Upper lobe of right lung (tissue), 1 donor: ENCODE measurements at places on chromosomes 2 and 18.
A peak's percentile ranks its signal among the peaks of the same experiment; 100 is the strongest.

GRCh38 chr2:236947896-236948295 is 137.8 kb upstream of the COPS8 start:
- no peak overlapping the region for H3K27ac ChIP-seq
- H3K4me1 ChIP-seq = no peaks in the 10 kb centered on the region
- no peak overlapping the region for H3K4me3 ChIP-seq
- H3K36me3 ChIP-seq = no peaks in the 10 kb centered on the region

DNA sequence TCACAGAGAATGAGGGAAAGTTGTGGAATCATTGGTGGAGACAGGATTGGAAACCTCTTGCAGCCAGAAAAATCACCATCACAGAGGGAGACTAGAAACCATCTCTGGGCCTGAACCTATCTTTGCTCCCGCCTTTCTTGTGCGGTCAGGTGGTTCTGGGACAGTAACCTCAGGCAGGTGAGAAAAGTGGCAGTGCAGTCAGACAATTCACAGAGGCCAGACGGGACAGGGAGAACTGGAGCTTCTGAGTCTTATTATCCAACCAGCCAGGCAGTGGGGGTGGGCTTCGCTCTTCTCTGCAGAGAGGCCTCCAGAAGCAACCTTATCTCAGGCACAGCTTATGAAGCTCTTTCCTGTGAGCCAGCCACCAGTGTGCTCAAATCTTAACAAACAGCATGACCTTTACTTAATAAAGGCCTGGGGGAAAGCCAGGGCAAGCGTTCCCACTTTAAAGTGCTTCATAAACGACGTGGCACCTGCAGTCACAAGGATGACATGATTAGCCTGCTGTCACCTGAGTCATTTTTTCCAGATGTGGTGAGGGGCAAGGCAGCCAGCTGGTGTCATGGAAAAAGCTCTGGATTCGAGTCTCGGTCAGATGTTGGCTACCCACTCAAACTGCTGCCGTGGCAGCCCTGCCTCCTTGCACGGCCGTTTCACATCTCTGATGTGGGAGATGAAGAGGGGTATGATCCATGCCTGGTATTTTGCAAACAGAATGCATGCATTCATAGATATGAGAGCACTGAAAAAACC is 109.7 kb downstream of the B3GNT2 start:
- no peak for DNase-seq
- H3K27me3 ChIP-seq = no peaks in the 10 kb centered on the region
- no peak overlapping the region for H3K27ac ChIP-seq
- H3K4me1 ChIP-seq = peaks cover 47% of the 10 kb centered on the region

DNA sequence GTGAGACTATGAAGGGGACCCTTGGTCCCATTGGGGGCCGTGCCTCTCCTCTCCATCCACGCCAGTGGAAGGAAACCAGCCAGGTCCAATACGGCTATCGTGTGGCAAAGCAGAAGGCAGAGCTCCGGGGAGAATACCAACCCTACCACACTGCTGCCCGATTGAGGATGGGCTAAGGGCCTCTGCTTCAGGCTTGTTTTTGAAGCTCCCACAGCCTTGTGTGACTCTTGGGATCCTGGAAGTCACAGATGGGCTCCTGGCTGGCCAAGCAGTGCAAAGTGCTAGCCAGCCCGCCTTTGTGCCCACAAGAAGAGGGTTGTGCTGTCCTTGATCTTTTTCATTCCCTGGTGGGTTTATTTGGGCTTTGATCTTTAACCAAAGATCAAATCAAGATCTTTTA is 70.6 kb upstream of the ID2 start:
- no peaks in the 10 kb centered on the region for H3K27me3 ChIP-seq
- H3K36me3 ChIP-seq = no peaks in the 10 kb centered on the region
- no peaks in the 10 kb centered on the region for H3K4me1 ChIP-seq
- H3K4me3 ChIP-seq = no peak overlapping the region
- H3K27ac ChIP-seq = no peak overlapping the region

- H3K4me3 ChIP-seq = no peak overlapping the region
- no peak overlapping the region for H3K27ac ChIP-seq
- no peaks in the 10 kb centered on the region for H3K36me3 ChIP-seq
- no peak for DNase-seq
- no peaks in the 10 kb centered on the region for H3K4me1 ChIP-seq
- peaks cover 4% of the 10 kb centered on the region for H3K27me3 ChIP-seq
Measured at GRCh38 chr18:54112356-54112755, 112.1 kb downstream of the MBD2 start.

GRCh38 chr2:189791338-189792042 is 7.2 kb downstream of the PMS1 start:
- peaks cover 40% of the 10 kb centered on the region for H3K36me3 ChIP-seq
- no peak for DNase-seq
- no peaks in the 10 kb centered on the region for H3K27me3 ChIP-seq
- H3K4me1 ChIP-seq = no peaks in the 10 kb centered on the region
- H3K4me3 ChIP-seq = no peak overlapping the region

DNA sequence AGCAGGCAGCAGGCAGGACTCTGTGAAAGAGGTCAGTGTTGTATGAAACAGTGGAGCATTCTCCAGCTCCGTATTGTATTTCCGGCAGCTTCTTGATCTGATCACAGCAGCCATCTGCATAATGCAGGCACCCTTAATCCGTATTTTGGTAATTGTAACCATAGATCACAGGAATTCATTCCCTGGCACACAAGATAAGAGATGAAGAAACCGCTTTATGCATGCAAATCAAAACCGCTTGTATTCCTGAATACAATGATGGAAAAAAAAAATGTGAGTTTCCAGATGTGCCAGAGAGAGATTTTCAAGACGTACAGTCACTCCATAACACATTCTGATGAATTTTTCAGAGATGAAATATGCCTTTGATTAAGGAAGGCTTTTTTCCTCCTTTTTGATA is 221.3 kb downstream of the ACKR3 start:
- H3K4me3 ChIP-seq = no peak overlapping the region
- DNase-seq = no peak
- no peak overlapping the region for H3K27ac ChIP-seq
- H3K4me1 ChIP-seq = no peaks in the 10 kb centered on the region
- H3K27me3 ChIP-seq = no peaks in the 10 kb centered on the region

- H3K4me1 ChIP-seq = no peaks in the 10 kb centered on the region
- H3K4me3 ChIP-seq = no peak overlapping the region
- no peak overlapping the region for H3K27ac ChIP-seq
Measured at GRCh38 chr2:110874453-110875383, 142.3 kb downstream of the ACOXL start.

- peak overlapping the region; percentile 7 for H3K4me3 ChIP-seq
- DNase-seq = no peak
- peaks cover 43% of the 10 kb centered on the region for H3K4me1 ChIP-seq
- no peaks in the 10 kb centered on the region for H3K27me3 ChIP-seq
- H3K27ac ChIP-seq = no peak overlapping the region
Measured at GRCh38 chr18:9918016-9918680, 4.3 kb downstream of the VAPA start.

DNA sequence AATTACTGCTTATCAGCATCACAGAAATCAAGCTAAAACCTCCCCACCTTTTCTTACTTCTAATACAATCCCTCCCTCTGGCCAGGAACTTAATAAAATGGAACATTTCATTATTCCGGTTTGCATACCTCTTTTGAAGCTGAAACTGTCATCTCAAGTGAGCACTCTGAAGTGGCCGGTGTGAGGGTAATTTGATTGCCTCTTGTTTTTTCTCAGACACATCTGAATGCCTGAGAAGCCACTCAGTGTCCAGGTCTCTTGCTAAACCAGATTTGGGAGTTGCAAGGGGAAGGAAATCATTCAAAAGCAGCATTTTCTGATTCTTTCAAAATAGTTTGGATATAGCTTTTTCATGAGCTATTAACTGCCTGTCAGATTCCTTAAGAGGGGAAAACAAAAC is 190.3 kb downstream of the C1D start:
- H3K27me3 ChIP-seq = no peaks in the 10 kb centered on the region
- no peak overlapping the region for H3K4me3 ChIP-seq
- no peak overlapping the region for H3K27ac ChIP-seq
- DNase-seq = no peak
- H3K4me1 ChIP-seq = no peaks in the 10 kb centered on the region
- H3K36me3 ChIP-seq = no peaks in the 10 kb centered on the region

DNA sequence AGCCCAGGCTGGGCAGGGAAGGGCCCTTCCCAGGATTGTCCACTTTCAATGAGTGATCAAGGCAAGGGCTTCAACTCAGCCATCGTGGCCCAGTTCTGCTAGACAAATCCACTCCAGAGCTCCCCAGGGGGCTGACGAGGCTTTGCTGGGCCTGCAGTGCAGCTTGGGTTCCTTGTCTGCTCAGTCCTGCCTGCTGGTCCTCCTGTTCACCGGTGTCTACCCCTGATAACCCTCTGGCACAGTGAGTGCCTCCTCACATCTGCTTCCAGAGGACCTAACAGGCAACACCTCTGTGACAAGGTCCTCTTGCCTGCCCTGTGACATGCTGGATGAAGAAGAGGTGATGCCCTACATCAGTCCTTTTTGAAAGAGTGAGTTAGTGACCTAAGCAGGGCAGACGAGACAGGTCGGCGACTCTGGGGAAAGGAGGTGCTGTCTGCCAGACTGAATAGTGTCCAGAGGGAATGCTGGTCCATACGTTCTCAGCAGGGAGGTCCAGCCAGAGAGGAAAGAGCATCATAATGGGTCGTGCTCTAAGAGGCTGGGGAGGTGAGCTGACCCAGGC is 20.9 kb upstream of the KCNF1 start:
- no peak overlapping the region for H3K4me3 ChIP-seq
- no peak for DNase-seq
- H3K4me1 ChIP-seq = no peaks in the 10 kb centered on the region
- H3K27me3 ChIP-seq = peaks cover 5% of the 10 kb centered on the region

DNA sequence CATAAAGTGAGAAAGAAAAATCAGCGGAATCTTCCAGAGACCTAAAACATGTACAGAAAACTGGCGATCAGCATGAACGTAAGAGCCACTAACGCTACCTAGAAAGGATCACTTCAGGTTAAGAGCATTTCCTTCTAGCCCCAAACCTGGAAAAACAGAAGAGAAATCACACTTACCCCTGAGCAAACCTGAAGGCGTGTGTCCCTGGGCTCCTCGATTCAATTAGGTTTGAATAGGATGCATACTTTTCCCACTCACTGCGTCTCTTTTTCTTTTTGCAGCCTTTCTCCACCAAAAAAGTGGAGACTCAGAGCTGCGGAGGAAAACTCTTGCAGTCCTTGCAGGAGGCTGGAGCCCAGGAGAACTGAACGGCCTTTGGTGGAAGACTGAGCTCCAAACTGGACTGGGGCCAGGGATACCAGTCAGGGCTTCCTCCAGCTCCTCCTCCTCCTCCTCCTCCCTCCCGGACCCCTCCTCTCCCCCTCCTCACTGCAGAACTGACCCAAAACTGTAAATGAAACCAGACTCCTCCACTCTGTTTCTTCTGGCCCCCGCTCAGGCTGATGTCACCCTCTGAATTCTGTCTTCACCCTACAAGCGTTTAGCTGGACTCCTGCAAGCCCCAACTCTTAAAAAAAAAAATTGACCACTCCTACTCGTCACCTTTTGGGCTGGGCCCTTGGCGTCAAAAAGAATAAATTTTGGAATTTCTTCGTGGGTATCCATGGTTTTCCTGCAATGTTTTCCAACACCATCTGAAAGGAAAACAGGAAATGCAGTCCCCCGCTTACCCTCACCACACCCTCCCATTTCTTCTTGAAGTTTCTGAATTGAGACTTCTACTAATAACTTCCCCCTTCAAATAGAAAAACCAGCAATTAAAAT is at the start of gene COL6A3:
Gene COL6A3 (minus strand): TSS at position 388 of the 885 bp plus-strand sequence. CDS start 17,347 bp downstream, outside the sequence.
- peak within 1 kb of the TSS; percentile 73 for H3K27ac ChIP-seq
- H3K27me3 ChIP-seq = no peaks in the 10 kb centered on the region
- no peak for DNase-seq

- H3K36me3 ChIP-seq = no peaks in the 10 kb centered on the region
- no peak overlapping the region for H3K4me3 ChIP-seq
- H3K27me3 ChIP-seq = no peaks in the 10 kb centered on the region
Measured at GRCh38 chr2:203603456-203604389, 68.6 kb upstream of the RAPH1 start.

GRCh38 chr2:71578767-71579342 is 125.5 kb downstream of the DYSF start:
- no peaks in the 10 kb centered on the region for H3K4me1 ChIP-seq
- DNase-seq = no peak
- H3K36me3 ChIP-seq = no peaks in the 10 kb centered on the region
- no peak overlapping the region for H3K27ac ChIP-seq
- no peak overlapping the region for H3K4me3 ChIP-seq

DNA sequence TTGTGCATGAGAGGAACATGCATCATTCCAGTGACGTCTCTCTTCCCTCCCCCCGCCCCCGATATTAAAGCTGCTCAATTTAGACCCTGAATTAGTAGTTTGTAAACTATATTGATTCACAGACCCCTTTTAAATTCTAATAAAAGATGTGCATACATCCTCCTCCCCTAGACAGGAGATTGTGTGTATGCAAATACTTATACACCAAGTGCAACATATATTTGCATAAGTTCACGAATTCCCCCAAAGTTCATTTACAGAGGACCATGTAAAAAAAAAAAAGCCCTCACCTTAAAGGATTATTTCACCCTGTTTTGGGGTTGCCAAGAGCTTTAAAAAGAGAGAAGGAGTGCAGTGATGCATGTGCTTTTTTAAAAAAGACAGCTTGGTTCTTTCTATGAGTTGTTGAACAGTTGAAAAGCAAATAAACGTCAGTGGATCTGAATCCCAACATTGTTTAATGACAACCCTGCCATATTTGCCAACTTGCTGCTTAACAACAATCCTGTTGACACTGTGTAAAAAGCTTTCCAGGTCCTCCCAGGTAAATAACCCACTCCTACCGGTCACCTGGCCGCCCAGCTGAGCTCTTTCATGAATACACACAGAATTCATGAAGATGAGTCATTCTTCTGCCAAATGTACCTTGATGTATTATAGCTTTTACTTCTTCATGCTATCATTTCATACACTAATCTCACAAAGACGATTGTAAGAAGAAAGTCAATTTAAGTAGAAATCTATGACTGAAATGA is 211.5 kb downstream of the IKZF2 start:
- H3K4me3 ChIP-seq = no peak overlapping the region
- no peaks in the 10 kb centered on the region for H3K4me1 ChIP-seq
- no peak overlapping the region for H3K27ac ChIP-seq

GRCh38 chr2:47594656-47595055 is 188.3 kb upstream of the MSH6 start:
- H3K4me1 ChIP-seq = no peaks in the 10 kb centered on the region
- no peak for DNase-seq
- H3K27me3 ChIP-seq = no peaks in the 10 kb centered on the region
- H3K4me3 ChIP-seq = no peak overlapping the region

GRCh38 chr2:100935372-100935752 is 66.7 kb upstream of the RPL31 start:
- H3K4me3 ChIP-seq = no peak overlapping the region
- H3K27me3 ChIP-seq = no peaks in the 10 kb centered on the region
- no peaks in the 10 kb centered on the region for H3K4me1 ChIP-seq
- no peak overlapping the region for H3K27ac ChIP-seq
